Activated CD4-positive, alpha-beta T cell treated with anti-CD3 and anti-CD28 coated beads, Interleukin-2, amount 50 U/mL, for 16 hours (primary cell): ENCODE measurements at places on chromosomes 4 and X.

DNA sequence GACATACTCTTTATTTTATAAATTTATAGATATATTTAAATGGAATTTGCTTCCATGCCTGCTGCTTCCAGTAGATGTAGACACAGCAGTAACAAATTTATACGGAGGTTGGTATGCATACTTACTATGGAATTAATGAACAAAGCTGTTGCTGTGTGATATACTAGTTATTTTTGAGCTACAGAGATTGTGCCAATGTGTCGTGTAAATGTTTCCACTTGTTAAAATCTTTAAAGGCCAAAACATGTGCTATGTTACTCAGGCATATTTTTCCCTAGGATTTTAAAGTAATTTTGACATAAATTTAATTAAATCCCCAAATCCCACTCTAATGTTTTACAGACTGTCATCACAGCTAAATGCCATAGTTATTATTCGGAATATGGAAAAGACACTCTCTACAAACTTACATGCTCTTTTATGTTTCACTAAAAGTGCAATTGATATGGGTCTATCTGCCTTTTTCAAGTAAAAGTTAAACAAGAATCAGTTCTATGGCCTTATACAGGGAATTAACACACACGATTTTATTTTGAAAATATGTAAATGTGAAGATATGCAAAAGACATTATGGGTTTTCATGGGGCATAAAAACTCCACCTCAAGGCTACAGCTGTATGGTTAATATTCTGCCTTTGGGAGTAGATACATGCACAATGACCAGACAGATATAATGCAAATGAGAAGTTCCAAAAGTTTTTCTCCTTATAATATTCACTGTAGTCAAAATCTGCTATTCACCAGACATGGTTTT is 256.8 kb downstream of the FSTL5 start:
- no peak for DNase-seq

DNA sequence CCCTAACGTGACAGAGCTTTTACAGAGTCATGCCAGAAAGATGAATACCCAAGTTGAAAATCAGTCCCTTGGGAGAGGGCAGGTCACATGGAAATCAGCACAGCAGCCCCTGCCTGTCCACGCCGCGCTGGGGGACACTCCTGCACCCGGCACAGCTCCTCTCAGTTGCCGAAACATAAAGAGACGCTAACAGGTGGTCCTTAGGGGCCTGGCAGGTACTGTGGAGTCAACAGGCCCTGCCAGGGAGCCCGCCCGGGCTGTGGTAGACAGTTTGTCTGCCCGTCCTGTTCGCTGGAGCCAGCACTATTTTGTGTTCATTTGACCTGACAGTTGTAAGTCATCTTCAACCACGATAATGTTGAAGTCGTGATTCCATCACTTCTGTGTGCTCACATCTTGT is 30.5 kb downstream of the NELFA start:
- DNase-seq, result no peak

DNA sequence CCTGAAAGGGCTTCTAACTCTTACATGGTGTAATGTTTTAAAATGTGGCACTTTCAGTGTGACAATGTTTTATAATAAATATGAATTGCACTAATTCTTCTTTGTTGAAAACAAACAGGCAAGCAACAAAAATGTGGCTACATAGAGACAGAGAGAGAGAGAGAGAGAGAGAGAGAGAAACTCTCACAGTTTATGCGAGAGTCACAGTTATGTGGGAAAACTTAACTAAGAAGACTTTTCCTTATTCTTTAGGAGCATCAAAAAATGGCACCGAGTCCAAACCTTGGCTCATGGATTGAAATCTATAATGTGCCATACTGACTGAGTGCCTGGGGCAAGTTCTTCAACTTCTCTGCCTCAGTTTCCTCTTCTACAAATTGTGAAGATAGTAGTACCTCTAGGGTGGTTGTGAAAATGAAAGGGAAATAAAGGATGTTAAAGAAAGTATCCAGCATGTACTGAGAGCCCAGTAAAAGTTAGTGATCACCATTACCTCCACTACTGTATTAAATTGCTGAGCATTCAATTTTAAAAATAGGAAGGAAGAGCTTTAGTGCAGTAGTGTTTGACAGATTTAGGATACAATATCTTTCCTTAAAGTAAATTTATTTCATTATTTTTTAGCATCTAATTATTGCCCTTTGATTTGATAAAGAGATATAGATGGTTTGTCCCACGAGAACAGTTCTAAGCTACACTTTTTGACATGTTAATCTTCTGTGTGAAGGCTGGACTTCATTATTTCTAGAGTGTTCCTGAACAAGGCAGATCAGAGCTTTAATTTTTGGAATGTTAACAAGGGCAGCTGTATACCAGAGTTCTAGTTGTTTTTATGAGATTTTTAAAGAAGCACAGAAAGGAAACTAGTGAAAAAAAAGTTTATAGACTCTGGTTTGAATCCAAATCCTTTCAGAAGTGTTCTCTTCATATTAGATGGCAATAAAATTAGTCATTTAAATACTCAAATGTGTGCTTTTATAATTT is 187.5 kb upstream of the ANK2 start:
- no peak for DNase-seq

DNA sequence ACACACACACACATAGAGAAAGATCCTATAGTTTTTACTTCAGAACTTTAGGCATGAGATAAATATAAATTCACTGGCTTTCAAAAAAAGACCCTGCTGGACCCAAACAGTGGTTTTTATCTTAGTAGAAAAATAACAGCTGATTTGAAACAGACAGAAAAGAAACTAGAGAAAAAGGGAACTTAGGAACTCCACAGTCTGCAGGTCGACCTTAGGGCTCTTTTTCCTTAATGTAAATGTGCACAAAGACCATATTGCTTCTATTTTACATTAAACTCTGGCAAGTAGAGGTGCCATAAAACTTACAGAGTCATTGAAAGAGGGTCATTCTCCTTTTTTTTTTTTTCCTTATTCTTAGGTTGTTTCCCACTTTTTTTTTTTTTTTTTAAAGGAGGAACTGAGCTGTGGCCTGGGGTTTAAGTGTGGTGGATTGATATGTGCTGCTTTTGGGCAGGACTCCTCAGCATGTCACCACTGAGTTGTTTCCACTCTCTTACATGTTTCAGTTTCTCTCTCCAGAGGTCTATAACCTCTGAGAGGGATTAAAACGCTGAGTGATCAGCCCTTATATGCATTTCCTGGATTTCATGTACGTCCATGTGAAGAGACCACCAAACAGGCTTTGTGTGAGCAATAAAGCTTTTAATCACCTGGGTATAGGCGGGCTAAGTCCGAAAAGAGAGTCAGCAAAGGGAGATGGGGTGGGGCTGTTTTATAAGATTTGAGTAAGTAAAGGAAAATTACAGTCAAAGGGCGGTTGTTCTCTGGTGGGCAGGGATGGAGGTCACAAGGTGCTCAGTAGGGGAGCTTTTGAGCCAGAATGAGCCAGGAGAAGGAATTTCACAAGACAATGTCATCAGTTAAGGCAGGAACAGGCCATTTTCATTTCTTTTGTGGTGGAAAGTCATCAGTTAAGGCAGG is 70.8 kb upstream of the PACRGL start:
- no peak for DNase-seq

DNA sequence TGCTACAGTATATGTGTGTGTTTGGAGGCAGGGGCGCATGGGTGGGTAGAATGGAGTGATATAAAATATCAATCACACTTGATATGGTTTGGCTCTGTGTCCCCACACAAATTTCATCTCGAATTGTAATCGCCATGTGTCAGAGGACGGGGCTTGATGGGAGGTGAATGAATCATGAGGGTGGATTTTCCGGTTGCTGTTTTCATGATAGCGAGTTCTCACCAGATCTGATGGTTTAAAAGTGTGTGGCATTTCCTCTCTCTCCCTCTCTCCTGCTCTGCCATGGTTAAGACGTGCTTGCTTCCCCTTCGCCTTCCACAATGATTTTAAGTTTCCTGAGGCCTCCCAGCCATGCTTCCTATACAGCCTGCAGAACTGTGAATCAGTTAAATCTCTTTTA is 14.8 kb downstream of the SOWAHB start:
- no peak for DNase-seq

DNA sequence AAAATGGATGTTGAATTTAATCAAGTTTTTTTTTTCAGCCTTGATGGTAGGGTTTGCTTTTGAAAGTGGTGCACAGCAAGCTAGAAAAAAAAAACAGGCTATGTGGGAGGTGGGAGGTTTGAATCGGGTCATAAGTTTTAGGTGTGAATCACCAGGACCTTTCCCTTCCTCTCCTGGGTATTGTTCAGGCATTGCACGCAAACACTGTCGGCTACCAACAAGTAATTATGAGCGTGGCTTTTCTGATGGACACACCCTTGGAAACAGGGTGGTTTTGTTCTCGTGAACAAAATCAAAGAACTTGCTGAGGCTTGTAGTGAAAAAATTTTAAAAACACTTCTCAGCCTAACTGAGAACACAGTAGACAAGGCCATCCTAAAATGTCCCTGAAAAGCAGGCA is 18.1 kb downstream of the PIR start:
- no peak for DNase-seq

GRCh38 chr4:90112715-90113114 is 14.5 kb upstream of the CCSER1 start:
- no peak for DNase-seq

- peak; percentile 82 for DNase-seq
Measured at GRCh38 chr4:70734168-70734954, 12.6 kb downstream of the RUFY3 start.

GRCh38 chr4:170589597-170590191 is 499.9 kb upstream of the AADAT start:
- DNase-seq, result peak; percentile 2

- DNase-seq, result peak; percentile 32
Measured at GRCh38 chrX:130772105-130772775, 130.8 kb downstream of the ENOX2 start.

DNA sequence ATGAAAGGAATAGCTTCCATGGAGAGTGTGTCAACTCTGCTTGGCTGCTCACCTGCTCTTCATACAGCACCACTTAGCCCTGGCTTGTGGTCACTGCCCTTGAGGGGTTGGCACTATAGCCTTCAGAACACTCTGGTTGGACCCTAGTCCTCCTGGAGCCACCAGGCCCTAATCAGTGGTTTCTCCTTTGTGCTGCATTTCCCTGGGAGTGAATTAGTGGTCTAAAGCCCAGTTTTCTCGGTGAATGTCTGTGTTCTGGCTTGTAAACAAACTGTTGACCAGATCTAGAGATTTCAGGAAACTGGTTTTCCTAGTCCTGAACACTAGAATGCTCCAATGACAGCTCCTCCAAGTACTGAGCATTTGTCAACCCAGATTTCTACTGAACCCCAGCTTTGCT is 28.6 kb upstream of the TMEM154 start:
- DNase-seq, result no peak

DNA sequence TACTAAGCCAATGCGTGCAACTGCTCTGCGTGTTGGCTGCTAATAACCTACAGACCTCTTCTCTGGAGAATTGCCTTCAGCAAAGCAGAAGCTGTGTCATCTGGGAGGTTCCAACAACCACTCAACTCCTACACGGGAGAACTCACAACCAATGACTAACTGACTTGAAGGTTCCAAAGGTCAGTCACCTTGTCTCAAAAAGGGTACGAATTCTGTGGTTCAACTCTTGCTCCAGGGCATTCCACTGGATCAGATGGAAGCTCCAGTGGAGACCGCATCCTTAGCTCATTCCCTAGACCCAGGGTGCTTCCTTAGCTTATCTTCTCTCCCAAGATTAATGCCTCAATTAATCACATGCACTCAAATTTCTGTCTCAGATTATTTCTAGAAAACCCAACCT is 222.7 kb downstream of the CHIC2 start:
- no peak for DNase-seq

- no peak for DNase-seq
Measured at GRCh38 chrX:48357681-48358080, 1.2 kb upstream of the SSX3 start.

- no peak for DNase-seq
Measured at GRCh38 chr4:20302336-20302735, 50.6 kb downstream of the SLIT2 start.

DNA sequence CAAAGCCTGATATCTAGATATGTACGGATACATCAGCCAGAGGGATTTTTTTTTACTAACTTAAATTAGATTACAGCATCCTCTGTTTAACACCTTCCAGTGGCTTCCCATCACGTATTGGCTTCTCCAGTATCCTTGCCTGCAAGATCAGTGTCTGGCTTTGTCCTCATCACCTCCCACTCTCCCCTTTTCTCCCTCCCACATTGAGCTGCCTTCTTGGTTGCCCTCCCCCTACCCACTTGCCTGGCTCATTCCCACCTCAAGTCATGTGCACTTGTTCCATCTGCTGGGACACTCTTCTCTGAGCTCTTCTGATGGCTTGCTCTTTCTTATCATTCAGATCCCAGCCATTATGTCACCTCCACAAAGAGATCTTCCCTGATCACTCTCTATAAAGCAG is 75.9 kb upstream of the NALF2 start:
- no peak for DNase-seq

- peak; percentile 69 for DNase-seq
Measured at GRCh38 chrX:154738011-154738738, 12.7 kb downstream of the GAB3 start.

DNA sequence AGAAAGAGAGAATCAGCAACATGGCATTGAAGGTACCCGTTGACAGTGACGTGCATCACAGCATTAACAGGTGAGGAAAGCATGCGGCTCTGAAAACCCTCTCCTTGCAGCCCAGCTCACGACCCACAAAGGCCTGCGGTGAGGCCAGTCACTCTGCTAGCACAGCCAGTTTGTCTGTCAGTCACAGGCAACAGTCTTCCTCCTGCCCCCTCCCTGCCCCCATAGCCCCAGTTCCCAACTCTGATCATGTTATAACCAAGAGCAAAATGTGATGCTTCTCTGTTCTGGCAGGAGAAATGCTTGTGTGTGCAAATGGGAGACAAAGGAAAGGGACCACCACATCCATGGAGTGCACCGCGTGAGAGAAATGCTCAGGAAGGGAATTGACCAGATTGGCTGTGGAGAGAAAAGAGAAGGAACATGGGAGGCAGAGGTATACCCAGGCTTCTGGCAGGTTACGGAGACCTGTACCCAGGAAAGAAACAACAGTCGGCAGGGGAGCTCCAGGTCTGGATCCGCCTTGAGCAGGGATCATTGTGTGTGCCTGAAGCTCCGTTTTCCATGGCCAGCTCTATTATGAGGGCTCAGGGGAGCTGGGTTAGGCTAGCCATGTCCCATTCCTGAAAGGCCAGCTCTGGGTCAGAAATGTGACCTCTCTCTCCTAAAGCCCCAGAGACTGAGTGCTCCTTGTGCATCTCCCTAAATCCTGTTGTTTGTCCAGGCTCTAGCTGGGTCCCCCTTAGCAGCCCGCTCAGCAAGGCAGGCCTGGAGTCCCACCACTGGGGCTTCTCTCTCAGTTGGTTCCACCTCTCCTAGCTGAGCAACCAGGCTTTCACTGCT is 139.7 kb upstream of the MAMLD1 start:
- DNase-seq, result no peak
